HuH-7.5 (cell line): ENCODE measurements at places on chromosomes 2 and 18.

DNA sequence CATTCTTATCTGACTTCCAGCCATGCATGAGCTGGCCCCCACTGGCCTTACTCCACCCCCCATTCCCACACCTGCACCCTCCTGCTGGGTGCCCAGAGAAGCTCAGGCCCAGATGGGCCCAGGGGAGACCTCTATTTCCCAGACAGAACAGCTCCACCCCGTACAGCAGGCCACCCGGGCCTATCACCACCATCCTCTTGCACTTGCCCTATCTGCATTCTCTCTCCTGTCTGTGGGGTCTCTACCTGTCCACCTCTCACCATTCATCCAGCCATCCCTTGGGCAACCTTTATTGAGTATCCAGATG is 25.3 kb upstream of the TNS1 start:
- no peak for DNase-seq

GRCh38 chr2:234852941-234853340 is 98.9 kb upstream of the SH3BP4 start:
- no peak for DNase-seq

DNA sequence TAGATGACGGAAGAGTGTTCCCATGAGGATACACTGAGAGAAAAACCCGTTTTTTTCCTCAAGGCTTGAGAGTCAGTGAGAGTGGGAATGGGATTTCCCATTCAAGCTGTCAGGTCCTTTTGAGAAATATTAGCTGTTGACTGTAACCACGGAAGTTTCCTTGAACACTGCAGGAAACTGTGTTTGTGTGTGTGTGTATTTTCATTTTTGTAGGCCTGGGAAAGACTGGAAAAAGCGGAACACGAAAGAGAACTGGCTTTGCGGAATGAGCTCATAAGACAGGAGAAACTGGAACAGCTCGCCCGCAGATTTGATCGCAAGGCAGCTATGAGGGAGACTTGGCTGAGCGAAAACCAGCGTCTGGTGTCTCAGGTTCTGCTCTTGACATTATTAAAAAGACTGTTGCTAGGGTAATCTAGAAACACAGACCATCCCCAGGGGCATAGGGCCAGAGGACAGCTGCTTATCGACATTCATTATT is 98.8 kb upstream of the EML6 start:
- no peak for DNase-seq

DNA sequence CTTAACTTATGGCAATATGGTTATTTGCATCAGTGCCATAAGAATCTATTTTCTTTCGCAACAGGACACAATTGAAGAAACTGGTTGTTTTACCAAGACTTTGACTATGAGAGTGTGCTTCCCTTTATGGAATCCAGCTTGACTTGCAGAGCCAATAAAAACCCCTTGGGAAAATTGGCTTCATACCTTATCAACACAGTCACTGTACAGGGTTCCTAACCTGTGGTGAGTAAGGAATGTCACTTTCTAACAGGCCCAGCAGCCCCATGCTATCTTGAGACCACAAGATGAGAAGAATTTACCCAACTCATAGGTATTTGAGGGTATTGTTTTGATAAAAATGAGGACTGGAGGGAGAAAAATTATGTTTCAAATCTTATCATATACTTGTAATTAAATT is 418.5 kb upstream of the MAP2 start:
- DNase-seq: no peak

DNA sequence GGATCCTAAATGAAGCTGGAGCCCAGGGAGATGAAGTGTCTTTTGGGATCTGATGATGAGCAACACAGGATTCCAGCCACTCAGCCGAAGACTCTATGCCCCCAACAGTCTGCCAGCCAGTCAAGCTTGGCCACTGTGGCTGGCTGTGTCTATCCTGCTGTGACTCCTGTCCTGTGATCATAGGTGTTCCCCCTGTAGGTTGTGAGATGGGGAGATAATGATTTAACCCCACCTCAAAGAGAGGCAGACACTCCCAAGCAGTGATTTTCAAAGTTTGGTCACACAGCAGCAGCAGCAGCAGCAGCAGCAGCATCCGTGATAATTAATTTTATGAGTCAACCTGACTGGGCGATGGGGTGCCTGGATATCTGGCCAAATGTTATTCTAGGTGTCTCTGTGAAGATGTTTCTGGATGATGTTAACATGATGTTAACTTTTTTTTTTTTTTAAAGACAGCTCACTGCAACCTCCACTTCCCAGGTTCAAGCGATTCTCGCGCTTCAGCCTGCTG is 21.4 kb upstream of the RHOB start:
- DNase-seq: no peak

GRCh38 chr2:109663721-109664120 is 49.6 kb downstream of the SOWAHC start:
- DNase-seq: no peak

DNA sequence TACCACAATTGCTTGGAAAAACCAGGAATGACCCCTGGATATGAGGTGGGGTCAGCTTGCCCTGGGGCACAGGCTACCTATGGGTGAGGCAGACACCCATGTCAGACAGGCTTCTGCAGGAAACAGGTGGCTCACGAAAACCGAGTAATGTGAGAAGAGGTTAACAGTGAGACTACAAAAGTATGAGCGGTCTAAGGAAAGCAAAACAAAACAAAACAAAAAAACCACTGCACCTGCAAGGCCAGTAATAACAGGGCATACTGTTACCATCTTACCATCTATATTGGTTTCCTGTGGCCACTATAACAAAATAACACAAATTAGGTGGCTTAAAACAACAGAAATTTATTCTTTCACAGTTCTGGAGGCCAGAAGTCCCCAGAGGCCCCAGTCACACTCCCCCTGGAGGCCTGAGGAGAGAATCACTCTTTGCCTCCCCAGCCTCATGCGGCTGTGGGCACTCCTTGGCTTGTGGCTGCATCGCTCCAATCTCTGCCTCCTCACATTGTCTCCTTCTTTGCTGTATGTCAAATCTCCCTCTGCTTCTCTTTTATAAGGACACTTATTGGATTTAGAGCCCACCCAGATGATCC is 86.6 kb upstream of the EPC2 start:
- no peak for DNase-seq

GRCh38 chr2:151842830-151843690 is 14.8 kb upstream of the ARL5A start:
- no peak for DNase-seq

DNA sequence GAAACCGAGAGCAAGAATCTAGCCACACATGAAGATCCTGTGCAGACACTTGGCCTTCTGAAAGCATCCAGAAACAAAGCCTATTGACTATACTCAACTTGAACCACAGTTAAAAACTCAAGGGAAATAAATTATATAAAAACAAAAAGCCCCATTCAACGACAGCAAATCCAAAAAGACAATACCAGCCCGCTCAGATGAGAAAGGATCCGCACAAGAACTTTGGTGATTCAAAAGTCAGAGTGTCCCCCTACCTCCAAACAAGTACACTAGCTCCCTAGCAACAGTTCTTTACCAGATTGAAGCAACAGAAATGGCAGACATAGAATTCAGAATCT is 163.2 kb downstream of the WDPCP start:
- no peak for DNase-seq

DNA sequence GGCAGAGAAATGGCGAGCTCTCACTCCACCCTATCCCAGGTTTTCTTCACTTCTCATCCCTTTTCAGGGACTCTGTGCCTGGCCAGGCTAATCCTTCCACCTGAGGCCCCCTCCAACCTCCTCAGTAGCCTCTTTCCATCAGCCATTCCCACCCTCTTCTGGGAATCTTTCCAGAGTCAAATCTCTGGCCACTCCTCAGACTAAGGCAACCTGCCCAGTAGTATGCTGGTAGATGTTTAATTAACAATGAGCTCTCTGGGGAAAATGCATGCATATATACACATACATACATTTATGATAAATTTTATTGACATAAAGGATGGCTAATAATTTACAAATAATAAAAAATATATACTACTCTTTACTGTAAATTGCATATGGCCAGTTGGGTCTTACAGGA is 11.4 kb upstream of the ASPRV1 start:
- DNase-seq: no peak

GRCh38 chr2:113876503-113877387 is 13.1 kb upstream of the ACTR3 start:
- peak; percentile 44 for DNase-seq

GRCh38 chr2:43010438-43011157 is 215.8 kb downstream of the ZFP36L2 start:
- no peak for DNase-seq

- DNase-seq: no peak
Measured at GRCh38 chr2:189570570-189571031, 10.0 kb downstream of the SLC40A1 start.

DNA sequence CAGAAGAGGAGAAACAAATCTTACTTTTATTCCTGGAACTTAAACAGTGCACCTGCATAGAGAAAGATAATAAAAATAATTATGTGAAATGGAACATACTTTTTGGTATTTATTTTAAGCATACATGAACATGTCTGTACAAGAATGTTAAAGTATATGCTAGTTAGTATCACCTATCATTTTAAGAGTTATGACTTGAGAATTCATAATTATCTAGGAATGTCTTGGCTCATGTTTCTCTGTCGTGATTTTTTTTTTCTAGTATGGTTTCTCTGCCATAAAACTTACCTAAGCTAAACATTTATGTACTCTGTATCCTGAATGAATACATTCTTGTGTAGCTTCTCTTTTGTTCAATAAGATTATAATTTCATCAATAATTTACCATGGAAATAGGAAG is 4.2 kb downstream of the SERPINB7 start:
- no peak for DNase-seq

GRCh38 chr2:68943581-68944568 is 8.8 kb downstream of the GKN2 start:
- DNase-seq: peak; percentile 22

GRCh38 chr18:8999872-9000271 is 102.6 kb upstream of the NDUFV2 start:
- no peak for DNase-seq

GRCh38 chr2:178521304-178522150 is 41.3 kb downstream of the PLEKHA3 start:
- DNase-seq: no peak

- DNase-seq: no peak
Measured at GRCh38 chr2:1717113-1717512, 27.2 kb downstream of the PXDN start.
